NCI-H345 (cell line): ENCODE measurements at places on chromosomes 7 and 10.
A peak's percentile ranks its signal among the peaks of the same experiment; 100 is the strongest.

GRCh38 chr7:94907811-94908322 is 473 bp downstream of the PPP1R9A start:
- DNase-seq, result peak; percentile 52

- DNase-seq, result no peak
Measured at GRCh38 chr10:18164748-18165361, 24.6 kb downstream of the CACNB2 start.

GRCh38 chr7:152148706-152149105 is 123.2 kb downstream of the GALNT11 start:
- DNase-seq, result no peak

GRCh38 chr10:117543225-117544003 is 868 bp downstream of the EMX2 start:
- DNase-seq, result no peak

DNA sequence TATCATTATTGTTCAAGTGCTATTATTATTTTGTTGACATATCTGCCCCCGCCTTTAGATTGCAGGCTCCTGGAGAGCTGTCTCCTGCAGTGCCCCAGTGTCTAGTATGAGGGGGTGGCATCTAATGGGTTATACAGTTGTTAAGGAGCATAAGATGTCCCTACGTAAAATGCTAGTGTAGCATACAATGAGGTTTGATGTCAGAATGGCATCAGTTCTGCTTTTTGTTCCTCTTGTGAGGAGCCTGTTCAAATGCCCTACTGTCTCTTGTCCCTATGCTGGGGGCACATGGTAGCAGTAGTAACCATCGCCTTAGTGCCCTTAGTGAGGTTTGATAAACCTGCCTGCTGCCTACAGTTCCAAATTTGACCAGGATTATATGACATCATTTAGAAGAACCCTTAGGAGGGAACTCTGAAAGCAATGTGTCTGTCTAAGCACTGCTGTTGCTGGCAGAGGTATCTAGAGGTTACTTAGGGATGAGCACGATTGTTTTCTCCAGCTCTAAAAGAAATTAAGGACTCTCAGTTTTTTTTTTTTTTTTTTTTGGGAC is 9.7 kb downstream of the CREM start:
- no peak for DNase-seq

GRCh38 chr10:28425422-28425821 is 107.5 kb upstream of the WAC start:
- no peak for DNase-seq

DNA sequence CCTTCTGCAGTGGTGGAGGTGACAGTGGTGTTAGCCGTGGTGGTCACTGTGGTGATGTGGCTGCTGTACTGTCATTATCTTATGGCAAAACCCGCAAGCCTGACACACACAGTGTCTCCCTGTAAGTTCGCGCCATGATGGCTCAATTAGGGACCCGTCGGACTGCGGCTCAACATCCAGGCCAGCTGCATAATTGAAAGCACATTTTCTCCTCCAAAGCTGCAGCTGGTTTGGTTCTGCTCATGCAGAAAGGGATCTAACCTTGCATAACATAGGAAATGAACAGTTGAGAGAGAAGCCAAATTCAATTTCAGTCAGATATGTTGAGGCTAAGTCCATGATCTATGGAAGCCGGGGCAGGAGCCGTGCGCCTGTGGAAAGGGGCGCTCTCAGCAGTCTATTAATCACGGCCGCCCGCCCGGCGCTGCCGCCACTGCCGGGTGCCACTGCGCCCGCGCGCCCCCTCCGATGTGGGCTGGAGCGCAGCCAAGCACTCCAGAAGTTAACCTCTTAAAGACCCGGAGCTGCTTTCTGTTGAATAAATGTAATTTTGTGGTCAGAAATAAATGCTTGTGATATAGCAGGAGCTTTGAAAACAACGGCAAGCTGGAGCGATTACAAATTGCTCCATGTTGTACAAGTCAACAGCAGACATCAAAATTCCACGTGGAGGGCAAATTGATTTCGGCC is 227.7 kb downstream of the CUX1 start:
- peak; percentile 55 for DNase-seq

- no peak for DNase-seq
Measured at GRCh38 chr7:1987591-1988532, 244.9 kb downstream of the MAD1L1 start.

DNA sequence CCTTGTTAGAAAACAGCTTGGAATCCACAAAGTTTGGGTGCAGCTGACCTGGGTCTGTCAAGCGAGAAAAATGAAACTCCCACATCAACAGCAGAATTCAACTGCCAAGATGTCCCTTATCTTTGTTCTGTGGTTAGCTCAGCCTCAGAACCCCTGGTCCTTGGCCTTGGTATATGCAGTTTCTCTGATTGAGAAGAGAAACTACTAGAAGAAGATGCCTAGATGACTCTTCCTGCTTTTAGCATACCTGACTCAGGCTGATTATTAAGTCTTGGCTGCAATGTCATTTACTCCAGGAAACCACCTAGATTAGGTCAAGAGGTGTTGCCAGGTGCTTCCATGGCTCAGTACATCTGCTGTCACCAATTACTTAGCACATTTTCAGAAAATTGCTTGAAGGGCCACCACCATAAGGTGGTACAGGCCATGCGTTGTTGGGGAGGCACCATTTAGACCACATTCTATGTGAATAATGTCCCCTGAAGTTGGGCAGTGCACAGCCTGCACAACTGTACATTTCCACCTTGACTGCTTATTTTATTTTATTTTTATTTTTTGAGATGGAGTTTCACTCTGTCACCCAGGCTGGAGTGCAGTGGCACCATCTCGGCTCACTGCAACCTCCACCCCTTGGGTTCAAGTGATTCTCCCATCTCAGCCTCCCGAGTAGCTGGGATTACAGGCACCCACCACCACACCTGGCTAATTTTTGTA is 59.4 kb upstream of the ZNF438 start:
- no peak for DNase-seq

- no peak for DNase-seq
Measured at GRCh38 chr7:26958834-26959233, 94.4 kb upstream of the SKAP2 start.

DNA sequence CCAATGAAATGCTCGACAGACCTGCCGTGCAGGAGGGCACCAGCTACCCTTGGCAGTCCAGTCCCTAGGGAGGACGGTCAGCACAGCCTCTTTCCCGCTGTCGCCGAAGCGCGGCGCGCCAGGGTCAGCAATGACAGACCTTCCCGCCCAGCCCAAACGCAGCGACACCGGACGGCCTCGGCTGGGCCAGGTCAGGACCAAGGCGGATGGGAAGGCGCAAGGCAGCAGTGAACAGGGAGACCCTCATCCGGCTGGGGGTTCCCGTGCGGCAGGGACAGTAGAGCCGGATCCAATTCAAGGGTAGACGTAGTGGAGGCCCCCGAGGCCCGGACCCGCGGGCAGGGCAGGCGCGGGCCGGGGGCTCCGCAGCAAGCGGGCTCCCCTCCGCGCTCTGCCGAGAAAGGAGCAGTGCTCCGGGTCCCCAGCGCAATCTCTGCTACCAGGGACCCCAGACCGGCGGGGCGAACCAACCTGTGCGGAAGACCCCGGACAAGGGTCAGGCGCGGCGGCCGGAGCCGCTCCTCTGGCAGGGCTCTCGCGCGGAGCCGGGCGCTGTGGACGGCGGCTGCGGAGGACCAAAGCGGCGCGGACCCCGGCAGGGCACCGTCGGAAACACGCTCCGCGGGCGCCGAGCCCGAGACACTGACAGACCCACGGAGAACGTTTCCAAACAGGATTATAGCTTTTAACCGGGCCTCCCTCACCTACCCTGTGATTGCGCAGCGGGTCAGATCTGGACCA is at the start of gene SEC31B:
Gene SEC31B (minus strand): TSS at position 551 of the 741 bp plus-strand sequence. CDS start 2,909 bp downstream, outside the sequence.
- no peak for DNase-seq

- no peak for DNase-seq
Measured at GRCh38 chr7:21450941-21451340, 23.1 kb downstream of the SP4 start.

- no peak for DNase-seq
Measured at GRCh38 chr10:111077785-111078504, 1.1 kb downstream of the ADRA2A start.

DNA sequence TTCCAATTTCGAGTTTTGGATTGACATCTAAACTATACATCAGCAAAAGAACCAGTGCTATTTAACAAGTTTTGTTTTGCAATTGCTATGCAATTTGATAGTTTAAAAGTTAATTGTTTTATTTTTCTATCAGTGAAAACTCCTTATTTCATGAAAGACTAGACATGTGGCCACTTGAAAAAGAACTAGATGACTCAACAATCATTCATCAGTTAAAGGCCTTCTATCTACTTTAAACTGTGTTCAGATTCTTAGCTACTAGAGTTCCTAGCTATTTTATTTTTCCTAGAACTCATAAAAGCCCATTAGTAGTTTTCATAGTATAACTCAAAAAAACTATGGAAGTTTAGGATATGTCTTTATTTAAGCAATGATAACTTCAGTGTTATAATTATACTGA is 104.6 kb upstream of the LSM8 start:
- DNase-seq, result no peak

DNA sequence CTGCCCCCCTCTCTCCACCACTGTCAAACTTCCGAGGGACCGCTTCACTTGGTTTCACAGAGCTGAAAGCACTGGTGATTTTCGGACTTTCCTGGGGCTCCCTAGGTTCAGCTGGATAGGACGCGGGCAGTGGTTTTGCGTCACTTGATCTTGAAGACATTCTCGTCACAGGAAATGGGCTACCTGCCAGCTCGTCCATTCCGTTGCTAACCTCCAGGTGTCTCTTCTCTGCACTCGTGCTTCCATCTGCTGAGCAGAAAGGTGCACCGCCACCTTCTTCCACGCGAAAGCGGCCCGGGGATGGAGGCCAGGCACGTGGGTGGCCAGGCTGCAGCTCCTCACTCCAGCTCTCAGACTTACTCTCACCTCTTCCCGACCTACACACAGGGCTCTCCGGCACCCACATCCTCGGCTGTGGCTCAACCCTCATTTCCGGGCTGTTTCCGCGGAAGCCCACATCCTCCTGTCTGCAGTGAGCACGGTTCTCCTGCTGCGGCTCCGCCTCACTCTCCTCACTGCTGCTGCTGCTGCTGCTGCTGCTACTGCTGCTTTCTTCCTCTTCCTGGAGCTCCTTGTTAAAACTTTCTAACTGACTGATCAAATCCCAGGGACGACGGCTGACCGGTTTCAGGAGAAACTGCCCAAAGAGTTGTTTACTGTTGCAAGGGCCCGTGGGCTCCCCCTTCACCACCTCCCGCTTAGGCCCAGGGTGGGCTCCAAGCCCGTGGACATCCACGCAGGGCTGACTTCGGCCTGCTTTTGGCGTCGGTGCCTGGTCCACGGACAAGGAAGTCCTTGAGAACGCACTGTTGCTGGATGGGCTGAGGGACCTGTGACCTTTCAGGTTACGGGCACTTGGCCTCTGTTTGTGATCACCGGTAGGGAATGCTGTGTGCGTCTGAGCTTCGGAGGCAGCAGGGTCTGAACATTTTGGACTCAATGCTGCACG is 32.1 kb downstream of the JCAD start:
- peak; percentile 1 for DNase-seq

GRCh38 chr7:1631678-1632077 is 38.4 kb upstream of the ELFN1 start:
- no peak for DNase-seq
